GM10248 (cell line): ENCODE measurements at places on chromosomes 4 and X.
A peak's percentile ranks its signal among the peaks of the same experiment; 100 is the strongest.

GRCh38 chr4:45004847-45005565 lies 278.6 kb upstream of the GNPDA2 start:
- no peak for DNase-seq

DNA sequence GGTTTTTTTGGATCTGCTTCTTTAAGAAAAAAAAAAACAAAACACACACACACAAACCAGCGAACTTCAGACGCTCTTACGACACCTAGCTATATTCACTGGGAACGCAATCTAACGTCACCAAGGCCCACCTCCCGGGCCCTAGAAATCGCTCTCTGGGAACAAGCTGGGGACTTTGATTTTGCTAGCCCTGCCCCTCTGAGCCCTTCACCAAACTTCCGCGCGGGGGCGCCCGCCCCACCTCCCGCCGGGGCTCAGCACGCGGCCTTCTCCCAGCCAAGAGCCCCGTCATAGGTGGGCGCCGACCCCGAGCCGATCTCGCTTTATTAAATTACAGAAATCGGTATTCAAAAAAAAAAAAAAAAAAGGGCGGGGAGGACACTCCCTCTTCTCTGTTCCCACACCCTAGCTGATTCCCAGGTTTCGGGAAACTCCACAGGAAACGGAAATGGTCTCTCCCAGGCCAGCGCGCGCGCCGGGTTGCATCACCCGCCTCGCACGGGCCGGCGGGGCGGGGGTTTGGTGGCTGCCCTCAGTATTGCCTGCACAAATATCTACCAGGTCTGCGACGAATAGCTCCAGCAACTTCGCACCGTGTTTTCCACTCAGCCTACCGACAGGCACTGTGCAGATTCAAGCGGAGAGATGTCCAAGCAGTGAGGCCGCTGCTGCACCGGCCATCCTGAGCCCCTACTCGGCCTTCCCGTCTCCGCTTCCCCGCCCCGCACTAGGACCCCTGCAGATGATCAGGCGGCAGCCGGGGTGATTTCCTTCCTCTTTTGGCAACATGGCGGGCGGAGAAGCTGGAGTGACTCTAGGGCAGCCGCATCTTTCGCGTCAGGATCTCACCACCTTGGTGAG lies at the start of gene EIF2S3:
Gene EIF2S3, plus strand, starts transcription at position 775 of the 861 bp plus-strand sequence. Its CDS starts 13 bp downstream, at position 788.
- DNase-seq = peak; percentile 89

- no peak for DNase-seq
Observed at GRCh38 chrX:68273887-68274286, 159.4 kb downstream of the OPHN1 start.

DNA sequence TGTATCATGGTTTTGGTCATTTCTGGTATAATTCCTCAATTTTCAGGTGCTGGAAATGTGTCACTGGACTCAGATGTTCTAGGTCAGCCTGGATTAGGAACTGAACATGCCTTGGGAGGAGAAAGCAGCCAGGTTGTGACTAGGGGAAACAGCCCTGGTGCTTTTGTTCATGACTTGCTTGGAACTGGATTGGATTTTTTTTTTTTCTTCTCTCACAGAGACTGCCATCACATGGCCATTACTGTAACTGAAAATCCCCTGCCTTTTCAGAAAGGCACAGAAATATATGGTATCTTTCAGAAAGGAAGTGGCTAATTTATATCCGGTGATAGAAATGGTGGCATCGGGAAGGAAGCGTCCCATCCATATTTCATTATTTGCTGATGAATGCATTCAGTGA lies 34.6 kb downstream of the SEPTIN11 start:
- peak; percentile 38 for DNase-seq

GRCh38 chr4:176800891-176801534 lies 8.3 kb upstream of the VEGFC start:
- no peak for DNase-seq

- DNase-seq = no peak
Observed at GRCh38 chrX:107712231-107713202, 63.1 kb downstream of the TSC22D3 start.

- no peak for DNase-seq
Observed at GRCh38 chr4:92334716-92335350, 31.1 kb downstream of the GRID2 start.

DNA sequence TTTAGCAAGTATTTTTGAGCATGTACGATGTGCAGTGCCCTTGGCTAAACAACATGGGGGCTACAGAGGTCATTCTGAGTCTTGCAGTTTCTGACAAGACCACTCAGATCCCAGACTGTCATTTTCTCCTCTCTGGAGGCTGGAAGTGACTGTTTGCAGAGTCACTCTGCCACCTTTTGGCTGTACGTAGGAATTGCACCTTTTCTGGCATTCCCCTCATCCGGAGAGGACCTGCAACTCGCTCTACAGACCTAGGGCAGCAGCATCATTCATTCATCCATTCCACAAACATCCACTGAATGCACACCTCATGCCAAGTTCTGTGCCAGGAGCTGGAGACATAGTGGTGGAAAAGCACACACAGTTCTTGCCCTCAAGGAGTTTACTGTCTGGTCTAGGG lies 160.4 kb upstream of the GPR101 start:
- peak; percentile 6 for DNase-seq

DNA sequence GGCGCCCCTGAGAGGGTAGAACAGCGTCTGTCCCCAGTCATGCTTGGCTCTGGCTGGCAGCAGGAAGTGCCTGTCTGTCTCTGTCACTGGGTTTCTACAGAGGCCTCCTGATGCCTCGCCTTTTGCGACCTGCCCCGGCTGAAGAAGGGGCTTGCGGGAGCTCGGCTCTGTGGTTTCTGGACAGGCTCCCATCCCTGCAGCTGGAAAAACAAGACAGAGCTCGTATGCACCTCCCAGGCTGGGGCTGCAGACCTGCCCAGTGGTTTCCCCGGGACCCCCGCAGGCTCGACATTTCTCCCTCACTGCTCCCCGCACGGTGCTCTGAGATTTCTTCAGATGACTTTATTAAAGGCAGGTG lies 57.0 kb upstream of the SORCS2 start:
- no peak for DNase-seq

DNA sequence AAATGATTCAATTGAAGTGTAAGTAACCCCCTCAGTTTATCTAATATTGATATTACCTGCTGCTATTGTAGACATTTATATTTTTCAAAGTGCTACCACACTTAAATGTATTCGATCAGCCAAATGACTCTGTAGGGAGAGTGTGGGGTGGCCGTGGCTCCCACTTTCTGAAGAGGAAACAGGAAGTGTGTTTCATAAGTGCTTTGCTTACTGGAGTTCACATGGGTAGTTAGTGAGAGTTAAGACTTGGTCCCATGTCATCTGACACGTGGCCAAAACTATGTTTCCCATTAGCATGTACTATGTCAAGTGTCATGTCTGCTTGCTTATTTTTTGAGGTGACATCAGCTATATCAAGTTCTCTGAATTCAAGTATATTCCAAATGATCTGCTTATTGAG lies 308.1 kb upstream of the GATB start:
- DNase-seq = no peak

DNA sequence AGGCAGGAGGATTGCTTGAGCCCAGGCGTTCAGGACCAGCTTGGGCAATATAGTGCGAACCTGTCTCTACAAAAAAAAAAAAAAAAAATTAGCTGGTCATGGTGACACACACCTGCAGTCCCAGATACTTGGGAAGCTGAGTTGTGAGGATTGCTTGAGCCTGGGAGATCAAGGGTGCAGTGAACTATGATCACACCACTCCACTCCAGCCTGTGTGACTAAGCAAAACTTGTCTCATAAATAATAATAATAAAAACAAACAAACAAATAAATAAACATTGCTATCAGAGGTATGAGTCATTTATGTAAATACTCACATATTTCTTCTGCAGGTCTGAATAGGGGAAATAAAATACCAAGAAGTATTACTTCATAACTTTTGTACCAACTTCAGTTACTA lies 1372.7 kb upstream of the AGA start:
- DNase-seq = no peak
